ENCODE measurements at places on chromosomes 7 and 10.

- DNase-seq: no peak
These were observed 95.3 kb downstream of the ZNF22 start for GRCh38 chr10:45096001-45096400.

GRCh38 chr10:104894681-104895080 is 253.6 kb downstream of the SORCS3 start:
- no peak for DNase-seq

GRCh38 chr10:33626798-33627466 is 292.5 kb upstream of the NRP1 start:
- no peak for DNase-seq

GRCh38 chr7:577741-578370 is 58.2 kb upstream of the PDGFA start:
- DNase-seq: peak; percentile 99

- DNase-seq: no peak
These were observed 7.2 kb downstream of the ZNF277 start for GRCh38 chr7:112213735-112214134.

- DNase-seq: no peak
These were observed 69.7 kb downstream of the CFAP46 start for GRCh38 chr10:132872658-132873057.

DNA sequence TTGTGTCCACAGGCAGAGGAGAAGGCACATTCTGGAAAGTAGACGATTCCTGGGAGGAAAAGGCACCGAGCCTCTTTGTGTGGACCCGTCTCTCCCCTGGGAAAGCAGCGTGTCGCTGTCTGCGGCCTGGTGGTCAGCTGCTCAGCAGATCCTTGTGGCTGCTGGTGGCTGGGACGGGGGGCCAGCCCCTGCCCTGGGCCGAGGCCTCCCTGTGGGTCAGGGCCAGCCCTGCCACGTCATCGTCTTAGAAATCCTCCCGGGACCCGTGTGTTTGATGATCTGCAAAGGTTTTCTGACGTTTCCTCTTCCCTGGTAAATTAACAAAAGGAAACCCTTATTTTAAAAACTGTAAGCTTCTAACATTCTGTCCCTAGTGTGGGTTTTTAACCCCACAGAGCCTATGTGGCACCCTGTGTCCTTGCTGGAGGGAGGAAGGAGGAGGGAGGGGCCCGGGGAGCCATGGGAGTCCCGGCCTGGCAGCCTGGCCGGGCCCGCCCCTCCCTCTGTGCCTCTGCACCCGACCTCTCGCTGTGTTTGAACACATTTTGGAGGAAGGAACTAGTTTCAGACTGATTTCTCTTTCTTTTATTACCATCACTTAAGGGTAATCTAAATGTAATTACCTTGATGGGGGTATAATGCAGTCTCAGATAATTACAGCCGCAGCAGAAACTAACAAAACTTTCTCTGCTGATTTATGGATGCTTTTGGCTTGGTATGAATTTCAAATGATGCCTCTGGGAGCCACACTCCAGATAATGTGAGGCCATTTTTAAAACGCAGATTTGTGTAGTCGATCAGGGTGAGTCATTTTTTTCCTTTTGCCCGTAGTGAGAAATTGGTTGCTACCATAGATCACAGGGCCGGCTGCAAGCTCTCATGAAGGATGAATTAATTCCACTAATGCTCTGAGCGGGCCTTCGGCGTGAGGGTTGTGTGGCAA is 85.5 kb downstream of the NKX6-2 start:
- DNase-seq: no peak

DNA sequence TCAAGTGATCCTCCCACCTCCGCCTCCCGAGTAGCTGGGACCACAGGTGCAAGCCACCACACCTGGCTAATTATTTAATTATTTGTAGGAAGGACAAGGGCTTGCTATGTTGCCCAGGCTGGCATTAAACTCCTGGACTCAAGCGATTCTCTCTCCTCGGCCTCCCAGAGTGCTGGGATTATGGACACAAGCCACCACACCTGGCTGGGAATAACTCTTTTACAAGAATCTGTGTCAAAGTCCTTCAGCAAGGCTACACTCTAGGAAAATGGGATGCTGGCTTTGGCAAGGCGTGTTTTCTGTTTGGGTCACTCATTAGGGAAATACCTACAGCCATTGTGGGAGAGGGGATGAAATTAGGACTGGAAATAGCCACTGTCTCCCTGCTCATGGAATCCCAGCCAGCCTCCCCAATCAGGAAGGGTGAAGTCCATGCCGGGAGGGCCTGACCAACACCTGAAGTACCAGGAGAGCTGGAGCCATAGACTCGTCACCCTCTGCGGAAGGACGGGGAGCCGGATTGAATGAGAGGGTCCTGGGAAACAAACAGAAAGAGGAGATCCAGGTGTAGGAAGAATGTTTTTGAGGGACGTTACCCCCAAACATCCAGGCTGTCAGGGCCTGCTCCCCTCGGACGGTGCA is 72.2 kb upstream of the MYL10 start:
- DNase-seq: no peak

- DNase-seq: no peak
These were observed 16.3 kb downstream of the ACSL5 start for GRCh38 chr10:112390125-112390703.
